ENCODE measurements at places on chromosomes 2 and 18. TPM values are rescaled to one million over a fixed set of nuclear protein-coding genes. Genes with fewer than 3 reads are reported as not detected.

DNA sequence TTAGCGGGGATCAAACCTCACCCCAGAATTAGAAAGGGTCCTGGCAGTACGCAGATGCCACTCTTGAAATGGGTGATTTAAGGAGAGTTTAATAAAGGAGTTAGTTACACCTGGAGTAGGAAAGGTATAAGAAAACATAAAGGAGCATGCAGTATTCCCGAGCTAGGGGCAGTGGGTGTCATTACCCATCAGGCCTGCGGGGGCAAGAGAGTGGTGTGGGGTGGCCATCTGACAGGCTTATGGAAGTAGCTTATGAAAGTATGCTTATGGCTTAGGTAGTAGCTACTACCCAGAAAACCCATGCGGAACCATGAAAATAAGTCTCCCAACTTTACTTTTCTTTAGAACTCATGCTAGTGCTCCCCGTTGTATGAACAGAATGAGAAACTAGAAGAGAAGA, 568.9 kb upstream of the ACVR2A start:
- peak; percentile 38 for DNase-seq

GRCh38 chr2:1743396-1744150, 742 bp downstream of the PXDN start:
- no peak for DNase-seq

DNA sequence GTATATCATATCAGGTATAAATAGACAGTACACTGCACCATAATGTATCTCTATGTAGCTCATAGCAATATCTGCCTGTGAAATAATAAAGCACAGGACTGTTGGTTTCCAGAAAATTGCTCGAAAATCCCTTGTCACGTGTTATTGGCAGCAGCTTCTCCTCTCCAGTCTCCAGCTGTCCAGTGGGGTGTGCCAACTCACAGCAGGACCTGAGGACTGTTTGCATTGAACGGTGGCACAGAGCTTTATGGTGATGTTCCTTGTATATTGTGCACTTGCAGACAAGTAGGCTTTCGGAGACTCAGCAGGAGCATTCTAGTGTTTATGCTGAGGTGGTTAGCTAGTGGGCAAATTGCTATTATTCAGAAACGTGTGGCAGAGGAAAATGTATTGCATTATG, 182.2 kb upstream of the ATP5MC3 start:
- DNase-seq, result no peak

GRCh38 chr2:207983641-207984042, 41.7 kb downstream of the PLEKHM3 start:
- no peak for DNase-seq

DNA sequence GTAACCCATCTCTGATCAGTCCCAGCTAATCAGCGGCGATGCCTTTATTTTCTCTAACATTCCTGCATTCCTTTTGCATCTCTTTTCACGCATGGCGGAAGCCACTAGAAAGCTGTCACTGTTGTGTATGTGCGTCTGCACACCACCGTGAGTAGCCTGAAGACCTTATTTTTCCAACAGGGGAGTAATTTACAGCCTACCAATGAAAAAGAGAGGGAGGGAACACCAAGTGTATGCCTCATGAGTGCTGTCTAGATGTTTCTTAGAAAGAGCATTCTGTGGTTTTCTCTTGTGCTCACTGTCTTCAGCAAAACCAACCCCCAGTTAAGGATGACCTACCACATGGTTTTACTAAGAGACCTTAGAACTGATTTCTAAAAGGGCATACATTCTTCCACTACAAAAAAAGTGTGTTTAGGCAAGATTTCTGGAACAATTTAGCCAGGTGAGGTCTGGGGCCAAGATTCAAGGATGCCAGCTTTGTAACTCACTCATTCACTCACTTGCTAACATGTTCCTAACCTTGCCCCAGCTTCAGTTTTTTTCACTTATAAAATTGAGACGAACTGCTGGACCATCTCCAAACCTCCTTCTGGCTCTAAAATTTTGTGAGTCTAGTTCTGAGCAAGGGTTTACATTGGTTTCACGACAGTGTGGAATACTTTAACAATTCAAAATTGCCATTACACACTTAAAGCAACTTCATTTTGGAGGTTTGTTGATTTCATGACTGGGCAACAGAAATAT, 51.4 kb downstream of the BCL2 start:
- DNase-seq, result no peak

DNA sequence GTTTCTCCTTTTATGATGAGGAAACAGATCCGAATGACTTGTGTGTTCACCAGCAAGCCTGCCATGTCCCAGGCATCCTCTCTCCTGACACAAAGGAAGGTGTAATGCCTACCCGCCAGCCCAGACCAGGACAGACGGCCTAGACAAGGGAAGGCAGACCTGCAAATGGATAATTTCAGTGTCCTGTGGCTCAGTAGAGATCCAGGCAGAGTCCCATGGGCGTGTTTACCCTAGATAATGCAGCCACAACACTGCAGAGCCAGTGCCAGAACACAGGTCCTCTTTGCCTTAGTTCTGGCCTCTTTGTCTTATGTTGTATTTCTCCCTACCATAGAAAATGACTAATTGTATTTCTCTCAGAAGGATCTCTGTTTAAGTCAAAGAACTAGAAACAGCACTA, 12.7 kb downstream of the TRAPPC12 start:
- DNase-seq, result no peak

DNA sequence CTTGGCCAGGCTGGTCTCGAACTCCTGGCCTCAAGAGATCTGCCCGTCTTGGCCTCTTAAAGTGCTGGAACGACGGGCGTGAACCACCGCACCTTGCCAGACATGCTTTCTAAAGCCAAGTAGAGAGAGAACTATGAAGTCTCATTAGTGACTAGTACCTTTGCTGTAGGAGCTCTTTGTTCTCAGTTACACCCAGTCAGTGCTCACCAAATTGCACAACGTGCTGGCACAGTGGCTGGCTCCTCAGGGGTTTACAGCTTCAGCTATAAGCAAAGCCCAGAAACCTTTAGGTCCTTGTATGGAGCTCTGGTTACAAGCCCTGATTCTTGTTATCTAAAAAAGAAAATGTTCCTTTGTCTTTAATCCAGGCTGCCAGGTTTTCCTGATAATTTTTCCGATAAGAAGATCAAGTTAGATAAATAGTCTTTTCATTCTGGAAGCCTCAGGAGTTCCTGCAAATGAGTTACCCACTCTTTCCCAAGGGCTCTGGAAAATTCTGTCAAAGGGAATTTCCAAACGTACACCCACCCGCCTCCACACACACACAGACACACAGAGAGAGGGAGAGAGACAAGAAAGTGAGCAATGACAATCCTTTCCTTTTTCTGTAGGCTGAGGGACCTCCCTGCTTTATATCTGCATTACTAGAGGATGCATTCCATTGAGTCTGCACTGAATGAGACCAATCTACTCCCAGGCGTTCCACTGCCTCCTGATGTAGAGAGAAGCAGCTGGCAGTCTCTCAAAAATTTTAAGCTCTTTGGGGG, 100.2 kb upstream of the CSRNP3 start:
- no peak for DNase-seq

- peak; percentile 66 for DNase-seq
These were observed 10.8 kb upstream of the ERMN start for GRCh38 chr2:157336137-157337010.

DNA sequence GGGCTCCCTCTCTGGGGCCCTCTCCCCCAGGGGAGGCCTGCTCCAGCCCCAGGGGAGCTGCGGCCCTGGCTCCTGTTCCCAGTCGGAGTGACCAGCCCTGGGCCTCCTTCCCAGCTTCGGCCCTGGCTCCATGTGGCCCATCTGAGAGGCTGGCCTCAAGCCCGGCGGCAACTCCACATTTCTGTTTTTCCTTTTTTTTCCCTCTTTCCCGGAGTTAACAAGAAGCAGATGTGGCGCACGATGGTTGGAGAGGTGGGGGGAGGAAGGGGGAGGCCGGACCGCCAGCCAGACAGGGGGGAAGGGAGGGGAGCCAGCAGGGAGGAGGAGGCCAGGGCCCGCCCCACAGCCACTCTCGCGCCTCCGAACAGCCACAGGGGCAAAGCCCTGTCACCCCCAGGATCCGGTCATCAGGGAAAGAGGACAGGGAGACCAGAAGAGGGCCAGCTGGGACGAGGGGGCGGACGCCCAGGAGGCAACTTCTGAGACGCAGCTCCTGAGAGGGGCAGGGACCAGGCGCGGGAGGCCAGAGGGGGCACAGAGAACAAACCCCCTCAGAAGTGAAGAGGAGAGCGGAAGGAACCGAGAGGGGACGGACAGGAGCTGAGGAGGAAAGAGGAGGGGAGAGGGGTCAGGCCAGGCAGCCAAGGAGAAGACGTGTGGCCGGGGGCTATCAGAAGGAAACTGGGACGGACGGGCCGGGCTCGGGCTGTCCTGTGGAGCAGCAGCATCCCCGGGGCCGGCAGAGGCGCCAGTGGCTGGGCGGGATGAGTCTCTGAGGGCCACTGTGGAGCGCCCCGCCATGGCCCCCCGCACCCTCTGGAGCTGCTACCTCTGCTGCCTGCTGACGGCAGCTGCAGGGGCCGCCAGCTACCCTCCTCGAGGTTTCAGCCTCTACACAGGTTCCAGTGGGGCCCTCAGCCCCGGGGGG, at the start of gene EMILIN1:
Gene EMILIN1, plus strand, starts transcription at position 349 of the 928 bp plus-strand sequence. Its CDS starts 451 bp downstream, at position 800.
- DNase-seq, result no peak

The TMEM127 gene
- 26.2 TPM for total RNA-seq

The ACKR3 gene
- not detected for total RNA-seq

The MC5R gene
- 0.47 TPM for total RNA-seq

The VSNL1 gene
- total RNA-seq, result not detected

The ARHGAP15 gene
- total RNA-seq, result not detected

The SETBP1 gene
- total RNA-seq, result 0.08 TPM

The UGT1A10 gene
- total RNA-seq, result 140 TPM

The CKAP2L gene
- 2.5 TPM for total RNA-seq

The FAM210A gene
- total RNA-seq, result 27.5 TPM

The TMEM169 gene
- 0.08 TPM for total RNA-seq
